ENCODE measurements at places on chromosomes 12 and 14. TPM values are rescaled to one million over a fixed set of nuclear protein-coding genes. Genes with fewer than 3 reads are reported as not detected.

- no peak for DNase-seq
These were observed 407.3 kb downstream of the GXYLT1 start for GRCh38 chr12:41737423-41737822.

GRCh38 chr14:32986791-32987540 is 48.3 kb downstream of the NPAS3 start:
- no peak for DNase-seq

- no peak for DNase-seq
These were observed 151.0 kb upstream of the ARHGAP5 start for GRCh38 chr14:31926123-31926522.

Gene PHETA1
- total RNA-seq, result 9.9 TPM

Gene SCFD1
- 102 TPM for total RNA-seq

Data from omental fat pad (tissue), 4 donors.